Naive thymus-derived CD8-positive, alpha-beta T cell (primary cell): ENCODE measurements at places on chromosomes 13 and 19.

DNA sequence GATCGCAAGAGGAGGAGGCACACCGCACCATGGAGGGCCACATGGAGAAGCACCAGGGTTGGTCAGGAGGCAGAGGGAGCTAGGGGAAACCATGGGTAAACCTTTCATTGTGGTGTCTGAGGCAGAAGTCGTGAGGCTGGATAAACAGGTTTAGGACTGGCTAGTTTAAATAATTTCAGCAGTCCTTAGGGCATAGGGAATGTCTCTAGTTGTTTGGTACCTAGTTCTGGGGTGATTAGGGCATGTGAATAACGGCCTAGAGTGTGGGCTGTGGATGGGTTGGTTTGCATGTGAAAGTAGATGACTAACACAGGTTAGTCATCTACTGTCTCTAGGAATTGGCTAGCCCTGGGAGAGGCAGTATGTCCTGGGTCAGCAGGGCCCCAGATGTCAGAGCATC is 102.3 kb downstream of the STOML3 start:
- no peak for DNase-seq

- DNase-seq = peak; percentile 64
These were observed 22.8 kb upstream of the ZBTB7A start for GRCh38 chr19:4089400-4089908.

- no peak for DNase-seq
These were observed 15.6 kb downstream of the AP3D1 start for GRCh38 chr19:2135474-2136402.

GRCh38 chr13:97215325-97215724 is 6.8 kb upstream of the MBNL2 start:
- DNase-seq = no peak

GRCh38 chr19:3670796-3671679 is 29.2 kb downstream of the PIP5K1C start:
- DNase-seq = no peak
